ENCODE measurements at places on chromosomes 6 and 20.

DNA sequence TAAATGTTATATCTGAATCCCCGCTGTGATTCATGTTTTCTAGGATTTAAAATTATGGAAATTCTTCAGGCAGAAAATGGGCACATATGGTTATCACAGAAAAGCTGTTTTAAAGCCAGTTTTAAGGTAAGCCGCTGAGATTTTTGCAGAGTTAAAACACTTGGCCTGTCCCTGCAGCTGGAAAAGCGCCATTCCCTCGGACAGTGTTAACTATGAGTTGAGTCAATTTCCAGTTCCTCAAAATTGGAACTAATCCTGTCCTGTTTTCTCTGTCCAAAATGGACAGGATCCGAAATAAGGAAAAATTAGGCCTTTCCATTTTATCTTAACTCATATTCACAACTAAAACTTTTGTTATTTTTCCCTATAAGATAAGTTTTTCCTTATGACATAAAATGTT, 225.2 kb downstream of the SAMD5 start:
- no peak for DNase-seq

DNA sequence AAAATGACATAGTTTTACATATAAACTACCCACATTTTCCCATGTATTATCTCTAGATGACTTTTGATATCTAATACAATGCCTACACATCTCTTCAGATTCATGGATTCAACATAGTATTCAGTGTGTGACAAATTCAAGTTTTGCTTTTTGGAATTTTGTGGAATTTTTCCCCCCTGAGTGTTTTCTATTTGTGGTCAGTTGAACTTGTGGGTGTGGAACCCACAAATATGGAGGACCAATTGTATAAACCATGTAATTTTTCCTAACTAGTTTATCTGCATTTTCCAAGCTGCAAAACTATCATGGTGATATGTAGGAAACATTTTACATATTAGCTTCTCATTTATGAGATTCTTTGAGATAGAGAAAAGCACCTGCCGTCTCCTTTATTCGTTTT, 374.3 kb upstream of the SOX4 start:
- no peak for DNase-seq

- DNase-seq = peak; percentile 22
Measured at GRCh38 chr6:26214803-26215584, 127.8 kb downstream of the HFE start.

DNA sequence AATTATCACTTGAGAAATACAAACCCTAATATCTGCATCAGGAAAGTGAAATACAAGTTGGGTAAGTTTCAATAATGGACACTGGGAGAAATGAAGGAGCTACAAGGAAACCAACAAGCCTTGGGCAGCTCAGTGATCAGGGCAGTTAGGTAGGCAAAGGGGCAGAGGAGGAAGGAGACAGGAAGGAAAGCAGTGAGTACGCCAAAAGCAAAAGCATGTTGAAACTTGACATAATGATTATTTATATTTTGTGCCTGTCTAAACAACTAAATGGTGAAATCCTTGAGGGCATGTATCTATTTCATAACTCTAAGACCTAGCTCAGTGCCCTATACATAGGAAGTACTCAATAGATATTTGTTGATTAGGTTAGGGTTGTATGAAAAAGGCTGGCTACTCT, 23.3 kb downstream of the PXT1 start:
- DNase-seq = no peak

GRCh38 chr6:170485159-170485558, 67.9 kb downstream of the PSMB1 start:
- DNase-seq = no peak

DNA sequence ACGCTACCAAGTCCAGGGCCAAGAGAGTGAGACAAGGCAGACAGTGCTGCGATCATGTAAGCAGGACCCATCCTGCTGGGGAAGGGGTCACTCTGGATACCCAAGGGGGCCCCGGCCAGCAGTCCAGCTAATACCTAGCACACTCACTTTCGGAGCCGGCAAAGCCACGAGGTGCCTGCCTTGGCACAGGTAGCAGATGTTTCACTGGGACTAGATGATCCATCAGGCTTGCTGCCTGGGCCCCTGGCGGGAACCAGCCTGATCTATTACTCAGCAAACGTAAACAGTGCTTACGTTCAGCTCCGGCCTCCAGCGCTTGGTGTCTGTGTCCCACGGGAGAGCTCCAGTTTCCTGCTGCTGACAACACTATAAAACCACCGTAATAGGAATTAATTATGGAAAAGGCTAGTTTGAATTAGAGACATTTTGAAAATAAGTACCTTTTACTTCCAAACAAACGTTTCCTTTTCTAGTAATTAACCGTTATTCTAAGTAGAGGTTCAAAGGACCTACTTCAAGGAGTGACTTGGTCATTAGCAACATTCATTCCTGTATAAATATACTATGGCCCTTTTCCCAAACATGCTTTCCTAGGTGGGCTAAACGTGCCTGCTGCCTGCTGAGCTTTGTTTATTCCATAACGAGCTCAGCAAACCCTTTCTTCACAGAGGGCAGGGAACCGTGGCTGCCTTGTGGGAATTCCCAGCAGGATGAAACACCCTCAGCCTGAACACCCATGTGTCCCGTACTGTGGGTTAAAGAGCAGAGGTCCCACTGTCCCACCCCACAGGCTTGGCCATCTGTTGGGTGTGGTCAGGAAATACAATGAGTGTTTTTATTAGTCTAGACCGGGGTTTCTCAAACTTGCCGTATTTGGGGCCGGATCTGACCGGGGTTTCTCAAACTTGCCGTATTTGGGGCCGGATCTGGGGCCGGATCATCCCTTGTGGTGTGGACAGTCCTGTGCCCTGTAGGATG, 18.4 kb downstream of the SLC22A23 start:
- peak; percentile 93 for DNase-seq

GRCh38 chr6:152771061-152771687, 20.6 kb downstream of the VIP start:
- DNase-seq = no peak

DNA sequence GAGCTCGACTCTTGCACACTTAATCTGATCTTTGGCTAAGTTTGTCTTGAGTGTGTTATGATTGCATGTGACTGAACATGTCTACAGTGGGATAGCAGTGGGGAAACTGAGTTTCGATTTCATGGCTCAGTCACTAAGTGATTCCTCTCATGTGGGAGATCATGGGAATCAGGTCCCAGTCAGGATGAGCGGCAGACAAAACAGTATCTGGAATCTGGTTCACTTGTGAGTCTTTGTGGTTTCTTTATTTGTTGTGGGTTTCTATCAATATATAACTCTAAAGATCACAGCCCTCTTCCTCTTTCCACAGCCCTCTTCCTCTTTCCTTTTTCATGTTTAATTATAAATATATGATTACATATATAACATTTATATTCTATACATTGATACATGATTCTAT, 4.0 kb downstream of the RPP21 start:
- DNase-seq = no peak

DNA sequence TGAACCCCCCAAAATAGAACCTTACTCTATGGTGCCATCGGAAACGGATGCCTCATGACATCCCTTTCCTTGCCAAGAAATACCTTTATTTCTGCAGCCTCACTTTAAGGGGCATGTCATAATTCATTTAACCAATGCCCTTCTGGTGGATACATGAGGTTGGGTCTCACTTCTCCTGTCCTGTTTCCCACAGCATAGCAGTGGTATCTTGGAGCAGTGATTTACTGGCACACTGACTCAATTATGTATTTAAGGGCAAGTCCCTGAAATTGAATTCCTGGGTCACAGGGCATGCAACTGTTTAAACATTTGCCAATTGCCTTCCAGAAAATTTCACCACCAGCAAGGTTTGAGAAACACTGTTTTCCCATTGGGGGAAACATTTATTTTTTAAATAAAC, 639 bp upstream of the LBP start:
- DNase-seq = no peak

- no peak for DNase-seq
Measured at GRCh38 chr6:127058936-127059335, 59.5 kb upstream of the RSPO3 start.

GRCh38 chr6:108616544-108616943, 55.8 kb downstream of the FOXO3 start:
- DNase-seq = no peak

- no peak for DNase-seq
Measured at GRCh38 chr6:167730441-167730840, 96.3 kb upstream of the AFDN start.

DNA sequence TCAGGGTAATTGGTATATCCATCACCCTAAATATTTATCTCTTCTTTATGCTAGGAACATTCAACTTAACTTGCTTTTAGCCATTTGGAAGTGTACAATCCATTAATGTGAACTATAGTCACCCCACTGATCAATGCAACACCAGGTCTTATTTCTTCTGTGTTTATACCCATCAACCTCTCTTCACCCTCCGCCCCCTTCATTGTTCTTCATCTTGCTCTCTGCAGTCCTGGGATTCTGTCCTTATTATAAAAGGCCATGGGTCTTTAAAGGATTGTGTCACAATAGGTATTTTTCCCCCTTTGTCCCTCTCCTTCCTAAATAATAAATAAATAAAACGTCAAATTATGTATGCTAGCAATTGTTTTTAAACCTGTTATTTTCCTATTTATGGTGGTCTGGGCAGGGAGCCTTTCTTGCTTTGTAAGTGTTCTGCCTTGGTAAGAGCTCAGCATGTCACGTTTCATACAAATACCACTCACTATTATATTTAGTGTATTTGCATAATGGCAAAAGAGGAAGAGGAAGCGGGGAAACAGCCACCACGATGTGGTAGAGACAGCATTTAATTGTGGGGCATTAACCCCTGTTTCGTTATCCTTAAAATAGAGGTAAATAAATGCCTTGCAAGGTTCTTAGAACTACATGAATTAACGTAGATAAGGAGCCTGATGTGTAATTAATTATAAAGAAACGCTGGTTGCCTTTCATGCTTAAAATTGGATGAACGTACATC, 1.9 kb downstream of the ABRACL start:
- no peak for DNase-seq

DNA sequence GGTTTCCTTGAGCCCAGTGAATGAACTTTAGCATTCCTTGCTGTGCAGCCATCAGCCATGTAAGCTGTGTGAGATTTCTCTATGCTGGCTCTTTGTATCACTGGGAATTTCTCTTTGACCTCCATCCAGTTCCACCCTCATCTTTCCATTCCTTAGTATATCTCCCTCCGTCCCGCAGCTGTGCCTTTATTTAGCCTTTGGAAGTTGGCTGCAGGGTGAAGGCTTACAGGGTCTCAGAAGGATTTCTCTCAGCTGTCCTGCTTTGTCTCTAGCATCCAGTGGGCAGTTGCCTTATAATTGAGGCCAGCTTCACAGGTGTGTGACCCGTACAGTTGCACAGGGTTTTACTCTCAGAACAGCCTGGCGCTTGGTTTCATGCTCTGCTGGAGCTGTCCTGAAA, 144.3 kb downstream of the PXDC1 start:
- DNase-seq = no peak

DNA sequence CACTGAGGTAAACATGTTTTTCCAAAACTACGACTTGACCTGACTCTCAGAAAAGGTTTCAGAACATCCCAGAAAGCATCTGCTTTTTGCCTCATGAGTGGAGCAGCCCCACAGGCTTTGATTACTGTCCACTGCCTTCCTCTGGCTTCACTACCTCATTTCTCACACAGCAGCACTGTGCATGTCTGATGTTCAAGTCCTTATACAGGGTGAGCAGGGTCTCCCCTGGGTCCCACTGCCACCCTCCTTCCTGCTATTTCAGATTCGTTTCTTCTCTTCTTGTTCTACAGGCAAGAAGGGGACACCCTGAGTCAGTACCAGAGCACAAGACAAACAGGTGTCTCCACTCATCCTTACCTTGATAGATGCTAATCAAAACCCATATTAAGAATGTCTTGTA, 64.7 kb upstream of the NFATC2 start:
- DNase-seq = no peak

GRCh38 chr6:168045706-168046620, 33.0 kb downstream of the FRMD1 start:
- peak; percentile 31 for DNase-seq

DNA sequence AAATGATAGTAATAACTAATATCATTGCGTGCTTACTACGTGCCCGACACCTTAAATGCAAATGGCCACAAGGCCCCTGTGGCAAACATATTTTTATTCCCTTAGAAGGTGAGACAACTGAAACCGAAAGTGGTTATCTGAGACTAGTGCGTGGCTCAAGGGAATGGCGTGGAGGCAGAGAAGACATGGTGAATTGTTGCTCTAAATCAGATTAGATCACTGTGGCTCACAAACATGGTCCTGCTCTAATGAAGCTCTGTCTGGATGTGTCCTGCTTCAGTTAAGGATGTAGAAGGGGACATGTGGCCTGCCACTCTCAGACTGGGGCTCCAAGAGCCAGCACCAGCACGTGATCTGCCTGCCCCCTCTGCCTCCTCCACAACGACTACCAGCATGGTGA, 124.2 kb upstream of the GMDS start:
- no peak for DNase-seq

DNA sequence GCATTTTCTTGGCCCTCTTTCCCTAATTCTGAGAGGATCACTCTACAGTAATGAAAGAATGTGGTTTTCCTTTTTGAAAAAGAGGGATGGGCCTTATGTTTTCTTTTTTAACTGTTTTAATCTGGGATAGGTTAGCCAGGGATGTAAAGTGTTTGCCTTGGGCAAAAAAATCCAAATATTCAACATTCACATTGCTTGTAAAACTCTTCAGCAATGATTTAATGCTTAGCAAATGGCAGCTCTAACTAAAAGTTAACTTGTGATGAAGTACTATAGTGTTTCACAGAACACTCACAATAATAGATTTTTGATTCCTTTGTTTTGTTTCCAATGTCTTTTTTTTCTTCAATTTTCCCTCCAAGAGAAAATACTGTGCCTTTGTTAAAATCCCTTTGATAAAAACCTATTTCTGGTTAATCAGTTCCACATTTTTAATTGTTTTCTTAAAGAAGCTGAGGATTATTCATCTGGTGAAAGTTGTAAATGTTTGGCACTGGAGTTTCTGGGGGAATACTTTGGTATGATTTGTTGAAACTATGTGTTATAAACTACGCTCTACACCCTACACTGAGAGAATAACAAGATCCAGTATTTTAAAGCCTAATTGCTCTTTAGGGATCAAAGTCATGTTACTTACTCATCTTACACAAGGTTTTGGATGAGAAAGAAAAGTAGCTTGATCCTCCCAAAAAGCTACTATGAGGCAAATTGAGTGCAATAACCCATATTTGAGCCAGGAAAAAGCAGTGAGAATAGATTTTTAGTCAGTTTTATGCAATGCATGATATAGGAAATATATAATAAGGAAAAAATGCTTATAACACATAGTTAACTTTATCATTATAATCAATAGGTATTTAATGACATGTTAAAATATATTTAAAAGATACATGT, 335.8 kb downstream of the EPHA7 start:
- no peak for DNase-seq

DNA sequence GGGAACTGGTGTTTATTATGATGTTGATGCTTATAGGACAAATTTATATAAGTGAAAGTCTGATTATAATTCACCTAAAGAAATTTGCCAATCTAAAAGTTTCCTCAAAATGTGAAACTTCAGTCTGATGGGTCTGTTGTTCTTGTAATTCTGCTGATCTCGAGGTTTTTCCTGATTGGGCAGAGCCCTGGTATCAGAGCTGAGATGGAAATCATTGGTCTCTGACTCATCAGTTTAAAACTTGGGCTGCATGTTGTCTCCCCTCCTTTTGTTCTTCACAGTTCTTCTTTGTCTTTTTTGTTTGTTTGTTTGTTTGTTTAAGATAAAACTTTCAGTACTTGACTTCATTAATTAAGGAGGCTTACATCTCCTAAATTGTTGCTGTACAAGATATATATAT, 5.9 kb downstream of the SMAP1 start:
- no peak for DNase-seq

GRCh38 chr6:30939473-30939872, 1.3 kb upstream of the MUCL3 start:
- DNase-seq = no peak
